ENCODE measurements at places on chromosomes 12 and 14.

DNA sequence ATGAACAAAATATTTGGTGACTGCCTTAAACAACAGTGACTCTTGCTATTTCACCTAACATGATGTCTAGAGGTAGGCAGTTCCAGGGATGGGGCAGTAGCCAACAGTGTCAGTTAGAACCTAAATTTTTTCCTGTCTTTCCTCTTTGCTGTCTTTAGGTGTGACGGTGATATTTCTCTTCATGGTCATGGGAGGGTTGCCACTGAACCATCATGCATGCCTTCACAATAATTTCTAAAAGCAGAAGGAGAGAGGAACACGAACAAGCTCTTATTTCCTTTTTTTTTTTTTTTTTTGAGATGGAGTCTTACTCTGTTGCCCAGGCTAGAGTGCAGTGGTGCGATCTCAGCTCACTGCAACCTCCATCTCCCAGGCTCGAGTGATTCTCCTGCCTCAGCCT is 2.4 kb downstream of the CCDC63 start:
- DNase-seq: no peak

GRCh38 chr12:121957861-121958515 is 39.6 kb downstream of the CFAP251 start:
- no peak for DNase-seq

DNA sequence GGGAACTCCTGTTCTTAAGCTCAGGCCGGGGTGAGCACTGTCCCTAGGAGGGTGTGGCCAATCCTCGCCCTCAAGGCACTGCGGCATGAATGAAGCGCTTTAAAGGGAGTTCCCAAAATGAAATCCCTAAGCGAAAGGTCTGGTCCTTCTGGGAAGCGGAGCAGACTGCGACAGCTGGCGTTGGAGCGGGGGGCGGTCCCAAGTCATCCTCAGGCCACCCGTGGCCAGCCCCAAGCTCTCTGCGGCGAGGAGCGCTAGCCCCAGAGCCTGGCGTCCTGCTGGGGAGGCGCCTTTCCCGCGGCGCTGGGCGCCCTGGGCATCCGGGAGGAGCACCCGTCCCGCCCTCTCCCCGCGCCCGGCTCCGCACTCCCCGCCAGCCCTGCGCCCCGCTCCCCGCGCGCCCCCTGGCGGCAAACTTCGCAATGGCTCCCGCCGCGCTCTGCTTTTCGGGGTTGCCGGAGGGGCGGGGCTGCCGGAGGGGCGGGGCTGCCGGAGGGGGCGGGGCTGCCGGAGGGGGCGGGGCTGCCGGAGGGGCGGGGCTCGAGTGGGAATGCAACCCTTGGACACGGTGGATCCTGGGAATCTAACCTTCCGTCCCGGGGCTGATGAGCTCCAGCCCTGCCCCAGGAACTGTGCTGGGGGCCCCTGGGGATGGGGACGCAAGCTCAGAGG is 25.4 kb downstream of the ZBTB42 start:
- peak; percentile 98 for DNase-seq

GRCh38 chr14:100129161-100129589 is 30.3 kb downstream of the DEGS2 start:
- no peak for DNase-seq

Measured in neural crest cell (in vitro differentiated cells).